ENCODE measurements at places on chromosomes 4 and X. TPM values are rescaled to one million over a fixed set of nuclear protein-coding genes. Genes with fewer than 3 reads are reported as not detected.

GRCh38 chrX:111168314-111168713 is 72.3 kb downstream of the PAK3 start:
- DNase-seq, result peak; percentile 52

DNA sequence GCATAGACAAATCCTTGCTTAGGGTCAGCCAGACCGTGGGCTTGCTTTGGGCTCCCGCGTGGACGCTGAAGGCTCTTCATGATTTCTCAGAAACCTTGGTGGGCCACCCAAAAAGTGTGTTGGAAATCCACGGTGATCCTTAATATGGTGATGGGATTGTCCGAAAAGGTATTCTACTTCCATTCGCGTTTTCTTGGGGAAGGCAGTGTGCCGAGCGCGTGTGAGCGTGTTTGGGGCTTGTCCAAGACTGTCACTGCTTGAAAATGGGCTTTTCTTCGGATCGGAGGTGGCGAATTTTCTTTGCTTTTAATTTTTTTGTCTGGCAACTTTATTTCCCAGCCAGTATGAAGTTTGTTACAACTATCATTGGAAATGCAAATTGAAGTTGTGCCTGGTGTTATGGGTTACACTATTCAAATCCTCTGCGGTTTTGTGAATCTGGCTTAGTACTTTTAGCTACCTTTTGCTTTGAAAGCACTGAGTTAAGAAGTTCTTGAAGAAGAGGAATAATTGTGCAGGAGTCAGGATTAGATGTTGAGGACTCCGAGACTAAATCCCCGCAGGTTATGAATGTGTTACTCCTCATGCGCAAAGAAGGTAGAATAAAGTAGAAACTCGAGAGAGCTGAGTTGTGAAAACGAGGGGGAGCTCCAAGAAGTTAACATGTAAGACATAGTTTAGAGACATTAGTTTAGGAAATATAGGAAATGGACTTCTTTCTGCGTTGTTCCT is 3.2 kb downstream of the SPRY1 start:
- no peak for DNase-seq

Gene MTTP
- total RNA-seq, result 0.04 TPM

DNA sequence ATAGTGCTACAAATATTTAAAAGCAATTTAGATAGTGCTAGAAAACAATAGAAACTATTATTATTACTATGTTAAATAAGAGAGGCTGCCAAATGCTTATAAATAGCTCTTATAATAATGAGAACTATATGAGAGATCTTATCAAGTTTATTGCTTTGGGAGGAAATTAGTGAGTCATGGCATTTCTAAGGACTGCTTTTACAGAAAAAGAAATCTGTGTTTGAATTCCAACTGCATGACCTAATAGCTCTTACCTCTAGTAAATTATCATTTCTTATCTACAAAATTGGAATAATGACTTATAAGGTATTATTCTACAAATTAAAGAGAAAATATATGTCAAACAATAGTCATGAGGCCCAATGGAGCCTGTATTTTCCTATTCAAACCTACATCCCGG is 177.2 kb downstream of the GABRG1 start:
- DNase-seq, result no peak

Data from Karpas-422 (cell line).